GM20000 (cell line): ENCODE measurements at places on chromosomes 12 and 14.
A peak's percentile ranks its signal among the peaks of the same experiment; 100 is the strongest.

DNA sequence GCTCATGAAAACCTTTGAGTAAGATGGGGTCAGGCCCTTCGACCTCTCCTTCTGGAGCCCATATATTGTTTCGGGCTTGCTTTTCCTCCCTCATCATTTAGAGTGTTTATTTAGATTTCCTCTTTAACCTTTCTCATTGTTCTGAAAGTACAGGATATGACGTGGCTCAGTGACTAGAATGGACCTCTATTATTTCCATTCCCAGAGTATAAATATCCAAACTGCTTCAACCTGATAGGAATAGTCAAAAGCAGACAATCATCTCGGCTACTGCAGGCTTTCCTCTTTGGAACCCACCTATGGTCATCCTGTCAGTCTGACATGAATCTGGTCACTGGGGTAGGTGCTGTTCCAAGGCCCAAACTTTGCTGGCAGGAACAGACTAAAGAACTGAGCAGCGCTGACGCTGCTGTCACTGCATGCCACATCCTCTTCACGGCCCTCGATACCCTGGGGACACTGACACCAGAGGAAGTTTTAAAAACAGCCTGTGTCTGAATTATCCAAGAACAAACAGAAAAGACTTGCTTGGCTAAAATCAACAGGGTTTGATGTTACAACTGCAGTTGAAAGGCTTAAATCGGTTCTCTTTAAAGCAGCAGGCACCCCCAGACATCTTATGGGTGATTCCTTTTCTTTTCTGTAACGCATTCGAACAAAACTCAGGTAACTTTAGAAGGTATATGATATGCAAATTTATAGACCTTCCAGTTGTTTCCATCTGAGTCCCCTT lies 5.0 kb upstream of the DDX47 start:
- no peak for DNase-seq

DNA sequence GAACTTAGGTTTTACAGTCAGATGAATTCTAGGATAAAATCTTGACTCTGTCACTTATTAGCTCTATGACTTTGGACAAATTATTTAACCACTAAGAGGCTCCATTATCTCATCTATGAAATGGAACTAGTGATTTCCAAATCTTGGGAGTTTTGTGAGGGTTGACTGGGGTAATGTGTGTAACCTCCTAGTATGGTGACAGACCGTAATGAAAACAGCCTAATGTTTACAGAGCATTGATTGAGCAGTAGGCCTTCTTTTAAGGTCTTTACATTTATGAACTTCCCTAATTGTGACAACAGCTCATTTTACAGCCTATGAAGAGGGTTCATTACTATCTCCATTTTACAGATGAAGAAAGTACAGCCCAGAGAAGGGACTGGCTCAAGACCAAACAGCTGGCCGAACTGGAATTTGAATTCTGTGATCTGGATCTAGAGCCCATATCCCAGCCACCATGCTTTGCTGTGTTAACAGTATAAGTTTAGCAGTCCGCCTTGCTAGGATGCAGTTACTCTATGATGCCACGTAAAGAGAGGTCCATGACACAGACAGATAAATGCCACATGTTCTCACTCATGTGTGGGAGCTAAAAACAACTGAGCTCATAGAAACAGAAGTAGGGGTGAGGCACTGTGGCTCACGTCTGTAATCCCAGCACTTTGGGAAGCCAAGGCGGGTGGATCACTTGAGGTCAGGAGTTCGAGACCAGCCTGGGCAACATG lies 9.1 kb upstream of the FBXL14 start:
- no peak for DNase-seq

DNA sequence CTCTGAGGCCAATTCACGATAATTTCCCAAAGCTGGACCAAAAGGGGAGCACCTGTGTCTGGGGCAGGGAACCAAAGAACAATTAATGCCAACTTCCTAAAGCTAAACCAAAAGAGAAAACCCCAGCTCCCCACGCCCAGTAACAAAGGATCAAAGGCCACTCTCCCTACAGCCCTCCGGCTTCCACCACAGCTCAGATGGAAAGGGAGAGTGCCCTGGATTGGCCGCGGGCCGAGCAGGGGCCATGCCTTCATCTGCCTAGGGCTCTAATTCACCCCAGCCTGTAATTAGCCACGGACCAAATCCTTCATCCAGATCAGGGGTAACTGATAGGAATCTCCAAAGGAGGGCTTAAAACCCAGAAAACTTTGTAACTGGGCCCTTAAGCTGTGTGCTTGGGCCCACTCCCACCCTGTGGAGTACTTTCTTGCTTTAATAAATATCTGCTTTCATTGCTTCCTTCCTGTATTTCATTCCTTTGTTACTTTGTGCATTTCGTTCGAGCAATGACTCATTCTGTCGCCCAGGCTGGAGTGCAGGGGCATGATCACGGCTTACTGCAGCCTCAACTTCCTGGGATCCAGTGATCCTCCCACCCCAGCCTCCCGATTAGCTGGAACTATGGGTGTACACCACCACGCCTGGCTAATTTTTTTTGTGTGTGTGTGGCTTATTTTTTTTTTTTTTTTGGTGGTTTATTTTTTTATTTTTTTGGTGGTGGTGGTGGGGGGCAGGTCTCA lies 65.5 kb upstream of the PPP4R3A start:
- no peak for DNase-seq

DNA sequence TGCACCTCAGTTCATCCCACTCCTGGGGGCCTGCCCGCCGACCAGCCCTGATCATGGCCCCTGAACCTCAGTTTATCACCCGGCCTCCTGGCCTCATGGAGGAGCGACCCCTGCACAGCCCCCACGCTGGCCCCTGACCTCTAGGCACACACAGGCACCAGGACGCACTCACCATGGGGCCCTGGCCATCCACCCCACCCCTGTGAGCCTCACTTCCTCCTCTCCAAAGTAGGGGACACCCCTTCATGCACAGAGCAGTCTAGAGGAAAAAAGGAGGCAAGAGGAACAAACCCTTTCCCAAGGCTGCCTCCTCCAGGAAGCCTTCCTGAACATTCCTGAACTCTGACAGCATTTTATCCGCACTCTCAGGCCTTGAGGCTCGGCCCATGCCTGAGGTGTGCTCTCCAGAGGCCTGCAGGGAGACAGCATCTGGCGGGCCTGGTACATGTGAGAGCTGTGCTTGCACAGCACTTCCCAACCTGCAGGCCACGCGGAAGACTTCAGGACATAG lies 39.4 kb downstream of the CCNK start:
- no peak for DNase-seq

DNA sequence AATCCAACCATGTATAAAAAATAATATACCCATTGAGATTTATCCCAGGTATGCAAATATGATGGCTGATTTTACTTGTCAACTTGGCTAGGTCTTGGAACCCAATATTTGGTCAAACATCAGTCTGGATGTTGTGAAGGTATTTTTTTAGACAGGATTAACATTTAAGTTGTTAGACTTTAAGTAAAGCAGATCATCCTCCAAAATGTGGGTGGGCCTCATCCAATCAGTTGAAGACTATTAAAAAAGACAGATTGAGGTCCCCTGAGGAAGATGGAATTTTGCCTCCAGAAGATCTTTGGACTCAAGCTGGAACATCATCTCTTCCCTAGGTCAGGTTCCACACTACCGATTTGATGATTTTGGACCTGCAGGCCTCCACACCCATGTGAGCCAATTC lies 271.2 kb downstream of the TMEM121 start:
- no peak for DNase-seq

- DNase-seq = peak; percentile 58
Measured at GRCh38 chr14:99604766-99605298, 825 bp upstream of the CCDC85C start.

GRCh38 chr14:68333262-68333661 lies 459.6 kb downstream of the ZFP36L1 start:
- DNase-seq = no peak

GRCh38 chr12:132952371-132953162 lies 3.5 kb downstream of the ZNF605 start:
- no peak for DNase-seq
